ENCODE measurements at places on chromosomes 16 and 17.

DNA sequence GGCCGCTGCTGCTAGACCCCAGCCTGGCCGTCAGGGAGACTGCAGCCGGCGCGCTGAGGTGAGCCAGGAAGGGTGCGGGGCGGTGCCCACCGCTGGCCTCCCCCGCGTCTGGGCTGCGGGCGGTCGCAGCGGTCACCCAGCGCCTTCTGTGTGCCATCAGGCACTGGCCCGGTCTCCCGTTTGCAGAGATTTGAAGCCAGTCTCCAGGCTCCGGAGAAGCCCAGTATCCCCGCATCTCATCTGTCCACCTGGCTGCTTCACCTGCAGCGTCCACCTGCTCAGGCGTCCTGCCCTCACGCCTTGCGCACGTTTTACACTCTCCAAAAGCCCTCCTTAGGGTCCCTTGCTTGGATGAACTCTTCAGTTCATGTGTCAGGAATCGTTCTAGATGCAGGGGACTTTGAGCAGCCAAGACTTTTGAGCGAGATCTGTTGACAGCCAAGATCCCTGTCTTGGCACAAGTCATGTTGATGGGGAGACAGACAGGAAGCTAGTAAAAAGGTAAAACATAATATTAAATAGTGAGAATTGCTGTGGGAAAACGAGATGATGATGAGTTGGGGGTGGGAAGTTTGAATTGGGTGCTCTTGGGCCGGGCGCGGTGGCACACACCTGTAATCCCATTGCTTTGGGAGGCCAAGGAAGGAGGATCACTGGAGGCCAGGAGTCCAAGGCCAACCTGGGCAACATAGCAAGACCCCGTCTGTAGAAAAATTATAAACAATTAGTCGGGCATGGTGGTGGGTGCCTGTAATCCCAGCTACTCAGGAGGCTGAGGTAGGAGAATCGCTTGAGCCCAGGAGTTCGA lies 916 bp downstream of the HEATR3 start:
- DNase-seq = no peak

GRCh38 chr17:77684803-77685798 lies 273.4 kb upstream of the TNRC6C start:
- DNase-seq = no peak

- no peak for DNase-seq
Observed at GRCh38 chr16:86604436-86605193, 26.3 kb downstream of the FOXL1 start.

DNA sequence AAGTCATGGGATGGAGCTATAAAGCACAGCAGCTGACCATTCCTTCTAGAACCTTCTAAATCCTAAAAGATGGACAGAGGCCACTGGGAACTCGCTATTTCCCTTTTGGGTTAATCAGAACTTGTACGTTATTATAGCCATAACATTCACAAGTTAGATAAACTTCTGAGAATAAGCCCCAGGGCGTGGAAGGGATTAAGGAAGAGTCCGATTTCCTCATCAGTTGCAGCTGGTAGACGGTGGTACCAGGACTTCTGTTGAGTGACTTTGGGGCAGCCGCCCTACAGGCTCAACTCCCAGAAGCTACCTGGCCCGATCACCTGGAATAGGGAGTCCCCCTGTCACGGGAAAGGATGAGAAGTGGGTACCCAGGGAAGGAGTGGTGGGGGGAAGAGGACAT lies 370.1 kb upstream of the ZFHX3 start:
- no peak for DNase-seq

- peak; percentile 53 for DNase-seq
Observed at GRCh38 chr17:75872434-75873351, 5.7 kb downstream of the TRIM47 start.

DNA sequence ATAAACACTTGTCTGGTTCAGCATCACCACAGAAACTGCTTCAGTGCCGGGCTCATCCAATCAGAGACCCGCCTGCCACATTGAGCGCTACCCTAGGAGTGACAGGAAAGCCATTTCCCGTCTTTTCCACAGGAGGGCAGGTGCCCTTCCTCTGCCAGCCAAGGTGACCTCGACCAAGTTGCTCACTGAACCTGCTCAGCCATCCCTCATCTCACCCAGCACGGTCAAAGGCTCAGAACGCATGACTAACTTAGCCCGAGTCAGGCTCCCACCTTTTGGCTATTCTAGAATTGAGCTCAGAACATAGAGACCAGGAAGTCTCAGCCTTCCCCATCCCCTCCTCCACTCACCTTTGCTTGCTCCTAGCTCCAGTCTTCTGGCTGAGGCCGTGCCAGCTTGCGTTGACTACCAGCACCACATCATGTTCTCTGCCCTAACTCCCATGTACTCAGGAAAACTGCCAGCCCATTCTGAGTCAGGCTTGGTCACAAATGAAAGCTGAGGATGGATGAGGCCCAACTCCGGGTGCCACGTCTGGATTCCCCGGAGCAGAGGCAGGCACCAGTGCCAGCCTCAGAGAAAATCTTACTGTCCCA lies 15.6 kb downstream of the MRPS23 start:
- DNase-seq = no peak

DNA sequence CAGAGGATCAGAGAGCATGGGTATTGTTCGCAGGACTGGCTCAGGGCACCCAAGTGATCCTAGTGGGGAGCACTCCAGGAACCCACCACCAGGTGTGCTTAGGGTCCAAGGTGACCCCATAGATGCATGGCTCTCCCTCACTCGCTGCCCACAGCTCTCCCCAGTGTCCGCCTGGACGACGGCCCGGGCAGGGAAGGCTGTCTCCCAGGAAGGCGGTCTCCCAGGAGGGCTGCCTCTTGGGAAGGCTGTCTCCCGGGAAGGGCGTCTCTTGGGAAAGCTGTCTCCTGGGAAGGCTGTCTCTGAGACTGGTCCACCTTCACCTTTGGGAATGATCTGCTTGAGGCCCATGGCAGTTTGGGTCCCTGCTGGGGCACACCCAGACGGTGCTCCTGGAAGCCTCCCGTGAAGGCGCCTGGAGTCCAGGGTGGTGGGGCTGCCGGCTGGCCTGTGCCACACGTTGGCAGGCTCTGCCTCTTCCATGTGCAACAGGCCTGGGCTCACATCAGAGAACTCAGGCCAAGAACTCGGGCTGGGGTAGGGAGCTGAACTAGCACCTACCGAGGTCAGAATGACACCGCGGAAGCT lies 5.0 kb downstream of the ECI1 start:
- DNase-seq = no peak

- DNase-seq = no peak
Observed at GRCh38 chr16:81539009-81539758, 94.6 kb downstream of the CMIP start.

GRCh38 chr17:55334285-55334684 lies 69.5 kb downstream of the HLF start:
- DNase-seq = peak; percentile 70

DNA sequence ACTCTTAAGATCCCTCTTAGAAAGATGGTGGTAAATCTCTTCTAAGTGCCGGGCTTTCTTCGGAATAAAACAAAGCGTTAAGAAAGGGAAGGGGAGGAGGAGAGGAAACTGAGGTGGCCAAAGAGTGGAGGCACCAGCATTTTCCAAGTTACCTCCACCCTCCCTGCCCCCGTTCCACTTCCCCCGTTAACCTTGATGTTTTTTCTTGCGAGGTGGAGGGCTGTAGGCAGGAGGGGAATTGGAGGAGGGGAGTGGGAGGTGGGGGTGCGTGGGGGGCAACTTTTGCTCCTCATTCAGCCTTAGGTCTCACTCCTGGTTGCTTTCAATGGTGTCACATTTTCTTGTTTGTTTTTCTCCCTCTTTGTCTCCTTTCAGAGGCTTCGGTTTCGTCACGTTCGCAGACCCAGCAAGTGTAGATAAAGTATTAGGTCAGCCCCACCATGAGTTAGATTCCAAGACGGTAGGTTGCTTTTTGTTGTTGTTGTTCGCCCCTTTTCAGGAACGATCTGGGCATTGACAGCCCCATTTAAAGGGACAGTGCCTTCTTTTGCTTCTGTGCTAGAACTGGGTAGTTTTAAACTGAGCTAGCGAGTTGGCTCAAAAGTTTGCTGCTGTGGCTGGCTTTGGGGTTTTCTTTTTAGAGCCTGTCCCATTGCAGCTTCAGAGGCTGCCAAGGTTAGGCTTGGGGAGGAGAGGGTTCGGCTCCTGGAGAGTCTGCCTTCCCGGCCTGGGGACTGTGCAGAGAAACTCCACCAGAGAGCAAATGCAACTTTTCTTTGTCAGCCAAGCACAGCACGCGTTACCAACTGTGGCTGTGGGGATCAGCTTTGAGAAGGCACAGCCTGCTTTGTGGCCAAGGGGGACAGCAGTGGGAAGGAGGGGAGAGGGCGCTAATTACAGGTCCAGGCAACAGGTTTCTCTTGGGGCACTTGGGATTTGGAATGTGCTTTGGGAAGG lies 1.9 kb downstream of the MSI2 start:
- DNase-seq = no peak

DNA sequence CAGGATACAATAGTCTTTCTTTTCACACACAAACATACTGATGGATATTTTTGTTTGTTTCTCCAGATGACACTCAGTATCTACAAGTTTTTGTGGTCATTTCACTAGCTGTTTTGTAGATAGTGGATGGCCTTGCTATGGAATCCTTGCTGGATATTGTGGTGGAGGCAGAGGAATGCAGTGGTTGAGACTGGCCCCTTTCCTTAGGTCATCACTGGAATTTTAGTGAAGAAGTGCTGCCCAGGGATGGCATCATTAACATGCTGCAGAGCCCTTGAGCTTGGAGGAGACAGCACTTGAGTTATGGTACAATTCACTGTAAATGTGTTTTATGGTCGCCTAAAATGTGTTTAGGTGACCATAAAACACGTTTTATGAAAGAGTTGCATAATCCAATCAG lies 455.9 kb upstream of the HSBP1 start:
- peak; percentile 31 for DNase-seq

DNA sequence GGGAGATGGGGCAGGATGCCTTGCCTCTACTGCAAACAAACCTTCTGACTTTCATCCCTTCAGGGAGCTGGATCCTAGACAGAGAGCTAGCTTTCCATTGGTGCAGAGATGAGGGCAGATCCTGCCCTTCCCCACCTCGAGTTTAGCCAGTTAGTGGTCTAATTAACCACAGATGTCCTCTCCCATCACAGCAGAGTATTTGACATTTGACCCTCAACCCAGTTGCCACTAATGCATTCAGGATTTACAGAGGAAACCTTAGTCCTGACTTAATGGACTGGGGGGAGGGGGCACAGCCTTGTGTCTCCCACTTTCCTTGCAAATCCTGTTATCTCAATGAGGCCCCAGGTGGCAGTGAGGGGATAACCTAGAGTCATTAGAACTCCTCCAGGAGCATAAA lies 10.2 kb downstream of the PIP4K2B start:
- DNase-seq = peak; percentile 11

GRCh38 chr16:79639576-79640311 lies 39.2 kb upstream of the MAF start:
- no peak for DNase-seq

GRCh38 chr17:33090806-33091205 lies 99.2 kb downstream of the SPACA3 start:
- no peak for DNase-seq

DNA sequence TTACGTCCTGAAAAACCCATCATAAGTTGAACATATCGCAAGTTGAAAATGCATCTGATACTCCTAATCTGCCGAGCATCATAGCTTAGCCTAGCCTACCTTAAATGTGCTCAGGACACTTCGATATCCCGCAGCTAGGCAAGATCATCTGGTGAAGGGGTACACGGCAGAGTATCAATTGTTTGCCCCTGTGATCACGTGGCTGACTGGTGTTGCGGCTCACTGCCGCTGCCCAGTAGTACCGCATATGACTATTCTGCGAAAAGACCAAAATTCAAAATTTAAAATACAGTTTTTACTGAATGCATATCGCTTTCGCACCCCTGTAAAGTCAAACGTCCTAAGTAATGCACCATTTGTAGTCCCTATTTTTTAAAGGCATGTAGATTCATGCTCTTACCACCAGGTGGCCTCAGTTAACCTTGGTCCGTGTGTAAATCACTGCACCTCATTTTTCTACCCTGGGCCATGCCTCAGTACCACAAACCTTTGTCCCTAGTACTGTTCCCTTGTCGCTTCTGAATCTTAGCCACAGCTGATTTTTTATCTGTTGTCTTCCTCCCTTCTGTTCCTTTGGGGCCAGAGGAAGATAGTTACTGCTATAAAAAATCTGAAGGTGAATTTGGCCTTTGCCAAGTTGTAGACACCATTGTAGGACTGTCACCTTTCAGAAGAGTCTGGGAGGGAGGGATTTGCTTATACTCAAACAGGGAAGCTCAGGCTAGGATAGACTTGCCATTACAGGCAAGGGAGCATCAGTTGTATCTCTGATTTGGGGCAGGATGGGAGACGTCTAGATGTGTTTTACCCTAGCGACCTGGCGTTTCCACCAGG lies 34.4 kb downstream of the WWP2 start:
- DNase-seq = peak; percentile 68

DNA sequence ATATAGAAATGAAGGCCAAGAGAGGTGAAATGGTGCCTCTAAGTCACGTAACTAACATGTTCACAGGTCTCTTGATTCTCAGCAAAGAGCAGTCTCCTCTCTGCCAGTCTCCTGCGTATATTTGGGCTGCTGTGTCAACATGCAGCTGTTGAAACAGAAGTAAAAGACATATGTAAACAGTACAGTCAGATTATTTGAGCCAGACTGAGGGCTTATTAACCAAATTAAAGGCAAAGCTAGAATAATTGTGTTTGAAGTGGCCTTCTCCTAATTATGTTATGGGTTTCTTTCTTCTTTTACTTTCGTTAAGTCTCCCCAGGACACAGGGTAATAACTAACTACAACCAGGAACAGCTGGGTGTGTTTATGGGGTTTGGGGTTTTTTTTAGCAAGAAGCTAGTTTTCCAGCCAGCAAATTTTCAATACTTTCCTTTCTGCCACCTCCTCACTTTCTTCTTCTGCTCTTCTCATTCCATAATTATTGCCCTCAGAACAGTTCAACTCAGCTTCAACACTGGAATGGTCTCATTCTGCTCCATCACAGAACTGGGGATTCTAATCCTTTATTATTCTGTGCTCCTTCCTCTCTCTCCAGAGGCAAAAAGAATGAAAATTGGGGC lies 18.4 kb downstream of the G6PC1 start:
- DNase-seq = no peak

DNA sequence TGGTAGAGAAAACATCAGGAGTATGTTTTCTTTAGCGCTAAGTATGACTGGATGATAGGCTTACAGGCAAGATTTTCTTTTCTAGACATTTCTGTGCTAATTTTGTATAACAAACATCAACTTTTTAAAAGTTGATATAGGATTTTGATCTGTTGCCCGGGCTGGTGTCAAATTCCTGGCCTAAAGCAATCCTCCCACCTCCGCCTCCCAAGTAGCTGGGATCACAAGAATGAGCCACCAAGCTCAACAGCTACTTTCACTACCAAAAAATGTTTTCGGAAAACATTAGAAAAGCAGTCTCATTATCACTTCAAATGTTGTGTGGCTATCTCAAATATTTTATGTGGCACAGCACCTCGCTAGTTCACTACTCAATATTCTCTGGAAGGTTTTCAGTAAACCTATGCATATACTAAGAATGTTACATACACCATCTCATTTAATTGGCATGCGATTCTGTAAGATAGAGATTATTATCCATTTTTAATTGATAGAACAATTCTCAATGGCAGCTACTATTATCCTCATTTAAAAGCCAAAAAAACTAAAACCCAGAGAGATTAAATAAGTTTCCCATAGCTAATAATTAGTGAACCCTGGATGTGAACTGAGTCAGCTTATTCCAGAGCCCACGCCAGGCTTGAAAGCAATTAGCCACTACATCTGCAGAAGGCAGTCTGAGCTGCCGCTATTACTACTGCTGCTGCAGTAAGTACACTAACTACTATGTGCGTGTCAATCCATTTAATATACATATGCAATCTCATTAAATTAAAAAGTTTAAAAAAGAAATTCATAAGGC lies 41.7 kb downstream of the CREBBP start:
- no peak for DNase-seq

- no peak for DNase-seq
Observed at GRCh38 chr16:50833929-50834328, 92.0 kb downstream of the CYLD start.
